Cardiac atrium fibroblast (primary cell): ENCODE measurements at places on chromosomes 12 and 14. TPM values are rescaled to one million over a fixed set of nuclear protein-coding genes. Genes with fewer than 3 reads are reported as not detected.

Gene KRT6A
- not detected in 2 replicates for total RNA-seq

Gene MYBPC1
- total RNA-seq = not detected in 2 replicates

Gene DPPA3
- total RNA-seq = not detected in 2 replicates

Gene KLRK1
- total RNA-seq = not detected in 2 replicates

Gene B4GALNT3
- total RNA-seq = 1.6 TPM in 1 of 2 replicates, not detected in the other

Gene EIF2B2
- 25.1 and 35.5 TPM in 2 replicates for total RNA-seq

Gene GDF3
- total RNA-seq = not detected in 2 replicates

Gene LRCOL1
- not detected in 2 replicates for total RNA-seq

Gene MIP
- not detected in 2 replicates for total RNA-seq

Gene TTC9
- 0.16 TPM in 1 of 2 replicates, not detected in the other for total RNA-seq

Gene SLCO1B1
- not detected in 2 replicates for total RNA-seq

Gene SALL2
- total RNA-seq = 4.7 and 11.0 TPM in 2 replicates

Gene SLC35F4
- not detected in 2 replicates for total RNA-seq

Gene APAF1
- total RNA-seq = 12.1 and 19.8 TPM in 2 replicates

Gene MGAT4C
- total RNA-seq = not detected in 2 replicates

Gene CYP27B1
- total RNA-seq = 11.4 TPM in 1 of 2 replicates, not detected in the other

Gene SSPN
- 0.97 and 2.9 TPM in 2 replicates for total RNA-seq

Gene LIMA1
- 98.8 and 103 TPM in 2 replicates for total RNA-seq

Gene COCH
- 0.32 and 1.3 TPM in 2 replicates for total RNA-seq

Gene ZBTB25
- total RNA-seq = 4.4 and 5.6 TPM in 2 replicates

Gene GUCY2C
- total RNA-seq = not detected in 2 replicates

Gene KRT82
- total RNA-seq = not detected in 2 replicates

Gene MFAP5
- total RNA-seq = 13.0 and 22.7 TPM in 2 replicates

Gene MYF6
- not detected in 2 replicates for total RNA-seq

Gene STAB2
- not detected in 2 replicates for total RNA-seq

Gene AQP2
- not detected in 2 replicates for total RNA-seq

Gene PAX9
- not detected in 2 replicates for total RNA-seq

Gene TMTC3
- total RNA-seq = 18.4 and 26.4 TPM in 2 replicates

Gene G2E3
- total RNA-seq = 7.9 and 15.1 TPM in 2 replicates

Gene WSCD2
- total RNA-seq = not detected in 2 replicates

Gene B3GNT4
- total RNA-seq = 1.9 and 2.5 TPM in 2 replicates

Gene TCL1B
- total RNA-seq = not detected in 2 replicates

Gene DTX1
- under 0.01 TPM in 1 of 2 replicates, not detected in the other for total RNA-seq

Gene ALX1
- total RNA-seq = not detected in 2 replicates

Gene IL26
- total RNA-seq = 0.32 TPM in 1 of 2 replicates, not detected in the other

Gene PITPNM2
- total RNA-seq = 1.8 and 2.5 TPM in 2 replicates

Gene INSM2
- total RNA-seq = not detected in 2 replicates

Gene WNT5B
- 7.6 and 8.9 TPM in 2 replicates for total RNA-seq

Gene CCDC38
- not detected in 2 replicates for total RNA-seq

Gene SRGAP1
- total RNA-seq = 4.4 and 4.7 TPM in 2 replicates

Gene GXYLT1
- 7.4 and 13.1 TPM in 2 replicates for total RNA-seq

Gene PLA2G1B
- not detected in 2 replicates for total RNA-seq

Gene GPR84
- total RNA-seq = not detected in 2 replicates

Gene CCNT1
- total RNA-seq = 14.1 and 19.1 TPM in 2 replicates

Gene LTA4H
- 62.9 and 72.6 TPM in 2 replicates for total RNA-seq

Gene ASIC1
- total RNA-seq = 4.7 and 8.8 TPM in 2 replicates

Gene EGLN3
- total RNA-seq = 12.3 and 17.7 TPM in 2 replicates

Gene SLC5A8
- total RNA-seq = not detected in 2 replicates

Gene TTC8
- 16.5 and 28.7 TPM in 2 replicates for total RNA-seq

Gene KRT6C
- not detected in 2 replicates for total RNA-seq

Gene SOAT2
- not detected in 2 replicates for total RNA-seq

Gene MYH6
- total RNA-seq = not detected in 2 replicates

Gene KLRF2
- not detected in 2 replicates for total RNA-seq

Gene VRTN
- not detected in 2 replicates for total RNA-seq

Gene SNRNP35
- 4.2 and 10.4 TPM in 2 replicates for total RNA-seq

Gene DHRS2
- 5.5 TPM in 1 of 2 replicates, not detected in the other for total RNA-seq

Gene RD3L
- not detected in 2 replicates for total RNA-seq

Gene PMCH
- total RNA-seq = not detected in 2 replicates
